ENCODE measurements at places on chromosomes 11 and 22.

DNA sequence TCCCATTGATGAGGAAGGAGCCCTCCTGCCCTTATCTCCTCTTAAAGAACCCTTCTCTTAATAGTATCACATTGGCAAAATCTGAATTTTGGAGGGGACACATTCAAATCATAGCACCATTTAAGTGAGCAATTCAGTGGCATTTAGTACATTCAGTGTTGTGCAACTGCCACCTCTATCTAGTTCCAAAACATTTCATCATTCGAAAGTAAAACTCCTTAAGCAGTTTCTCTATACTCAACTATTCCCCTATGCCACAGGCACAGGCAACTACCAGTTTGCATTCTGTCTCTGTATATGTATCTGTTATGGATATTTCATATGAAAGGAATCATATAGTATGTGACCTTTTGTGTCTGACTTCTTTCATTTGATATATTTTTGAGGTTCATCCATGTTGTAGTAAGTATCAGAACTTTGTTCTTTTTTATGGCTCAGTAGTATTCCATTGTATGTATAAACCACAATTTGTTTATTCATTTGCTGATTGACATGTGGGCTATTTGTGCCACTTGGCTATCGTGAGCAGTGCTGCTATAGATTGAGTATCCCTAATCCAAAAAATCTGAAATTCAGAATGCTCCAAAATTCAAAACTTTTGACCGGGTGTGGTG lies 22.9 kb downstream of the FAR1 start:
- no peak for DNase-seq

DNA sequence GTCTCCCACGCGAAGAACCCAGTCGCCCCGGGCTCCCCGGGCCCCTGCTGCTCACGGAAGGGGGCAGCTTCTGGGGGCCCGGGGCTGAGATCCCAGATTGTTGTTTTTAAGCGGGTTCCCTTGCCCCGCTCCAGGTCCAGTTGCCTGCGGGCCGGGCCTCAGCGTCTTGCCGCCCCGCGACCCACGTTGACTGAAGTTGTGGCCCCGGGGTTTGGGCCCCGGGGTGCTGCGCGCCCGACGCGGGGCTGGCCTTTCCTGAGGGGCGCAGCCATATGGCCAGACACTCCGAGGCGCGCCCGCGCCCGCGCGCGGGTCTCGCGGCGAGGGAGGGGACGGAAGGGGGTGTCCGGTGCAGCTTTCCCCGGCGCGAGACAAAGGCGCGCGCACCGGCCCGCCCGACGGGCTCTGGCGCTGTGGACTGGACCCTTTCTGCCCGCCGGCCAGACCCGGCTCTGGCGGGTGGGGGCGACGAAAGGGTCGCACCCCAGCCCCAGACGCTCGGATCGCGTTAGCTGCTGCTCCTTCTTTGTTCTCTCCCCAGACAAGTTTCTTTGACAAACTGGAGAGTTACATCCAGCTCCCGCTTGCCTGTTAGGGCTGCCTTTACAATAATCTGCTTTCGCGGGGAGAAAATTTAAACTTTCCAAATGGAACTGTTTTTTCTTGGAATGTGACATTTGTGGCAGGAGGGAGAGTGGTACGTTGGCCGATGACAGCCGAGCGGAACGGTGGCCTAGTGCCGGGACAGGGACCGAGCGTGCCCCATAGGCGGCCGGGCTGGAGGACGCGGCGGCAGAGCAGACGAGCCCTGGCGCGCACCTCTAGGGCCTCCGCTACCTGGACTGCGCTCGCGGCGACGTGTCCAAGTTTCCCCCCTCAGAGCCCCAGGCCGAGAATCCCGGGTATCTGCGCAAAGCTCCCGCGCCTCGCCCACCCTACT lies 716 bp downstream of the AMOTL1 start:
- DNase-seq, result peak; percentile 75

GRCh38 chr11:110762590-110762989 lies 50.4 kb upstream of the ARHGAP20 start:
- no peak for DNase-seq

- DNase-seq, result no peak
Measured at GRCh38 chr11:64112771-64113461, 53.0 kb downstream of the MACROD1 start.

GRCh38 chr22:32650553-32651345 lies 150.8 kb upstream of the TIMP3 start:
- DNase-seq, result no peak

GRCh38 chr11:69650832-69651344 lies 9.9 kb downstream of the CCND1 start:
- peak; percentile 5 for DNase-seq

DNA sequence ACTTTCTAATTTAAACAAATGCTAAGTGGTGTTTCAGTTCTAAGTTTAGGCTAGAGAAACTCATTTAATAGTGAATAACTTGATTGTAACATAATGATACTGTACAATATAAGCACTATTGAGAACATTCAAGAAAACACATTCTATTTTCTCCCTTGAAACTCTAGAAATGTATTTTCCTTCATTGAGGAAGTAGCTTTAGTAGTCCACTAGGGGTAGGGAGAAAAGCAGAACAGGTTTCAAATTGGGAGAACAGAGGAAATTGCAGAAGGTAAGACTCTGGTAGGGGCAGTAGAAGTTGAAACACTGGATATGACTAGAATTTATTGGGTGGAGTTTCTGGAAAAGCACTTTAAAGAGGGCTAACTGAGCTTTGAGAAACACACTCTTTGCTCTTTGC lies 31.6 kb upstream of the MPPED2 start:
- no peak for DNase-seq

GRCh38 chr22:37557321-37558001 lies 2.8 kb upstream of the CDC42EP1 start:
- no peak for DNase-seq

- DNase-seq, result no peak
Measured at GRCh38 chr22:42462016-42462415, 29.8 kb upstream of the NFAM1 start.

DNA sequence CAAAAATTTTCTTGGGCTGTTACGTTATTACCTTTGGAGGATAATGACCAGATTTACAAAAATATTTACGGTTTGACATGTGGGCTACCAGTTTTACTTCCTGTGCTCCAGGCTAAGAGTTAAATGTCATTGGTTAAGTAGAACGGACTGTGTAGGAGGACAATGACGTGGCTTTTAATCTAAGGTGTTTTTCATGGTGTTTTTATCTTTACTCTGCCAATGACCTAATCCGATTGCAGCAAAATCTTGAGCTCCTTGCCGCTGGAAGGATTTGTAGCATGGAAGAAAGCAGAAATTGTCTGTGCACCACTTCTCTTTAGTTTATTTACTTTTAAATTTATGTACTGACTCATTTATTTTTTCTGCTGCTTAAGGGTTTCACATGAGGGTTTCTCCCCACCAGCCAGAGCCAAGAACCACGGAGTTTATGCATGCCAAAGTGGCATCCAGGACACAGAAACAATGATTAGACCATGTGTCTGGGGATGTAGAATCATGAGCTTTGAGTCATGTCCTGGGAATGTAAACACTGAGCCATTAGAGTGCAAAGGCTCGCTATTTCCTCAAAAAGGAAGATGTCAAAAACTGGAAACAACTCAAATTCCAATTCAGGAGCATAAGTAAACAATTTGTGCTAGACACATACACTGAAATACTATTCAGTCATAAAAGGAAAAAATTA lies 1.9 kb upstream of the CARD16 start:
- no peak for DNase-seq

- DNase-seq, result no peak
Measured at GRCh38 chr11:2310786-2311352, 9.1 kb downstream of the TSPAN32 start.

- DNase-seq, result no peak
Measured at GRCh38 chr11:57391539-57391938, 1.1 kb upstream of the PRG2 start.

All from psoas muscle (tissue), 8 donors.